NCI-H1417 treated with DMSO at 0.1 percent for 48 hours (cell line): ENCODE measurements at places on chromosomes 1 and 21.

DNA sequence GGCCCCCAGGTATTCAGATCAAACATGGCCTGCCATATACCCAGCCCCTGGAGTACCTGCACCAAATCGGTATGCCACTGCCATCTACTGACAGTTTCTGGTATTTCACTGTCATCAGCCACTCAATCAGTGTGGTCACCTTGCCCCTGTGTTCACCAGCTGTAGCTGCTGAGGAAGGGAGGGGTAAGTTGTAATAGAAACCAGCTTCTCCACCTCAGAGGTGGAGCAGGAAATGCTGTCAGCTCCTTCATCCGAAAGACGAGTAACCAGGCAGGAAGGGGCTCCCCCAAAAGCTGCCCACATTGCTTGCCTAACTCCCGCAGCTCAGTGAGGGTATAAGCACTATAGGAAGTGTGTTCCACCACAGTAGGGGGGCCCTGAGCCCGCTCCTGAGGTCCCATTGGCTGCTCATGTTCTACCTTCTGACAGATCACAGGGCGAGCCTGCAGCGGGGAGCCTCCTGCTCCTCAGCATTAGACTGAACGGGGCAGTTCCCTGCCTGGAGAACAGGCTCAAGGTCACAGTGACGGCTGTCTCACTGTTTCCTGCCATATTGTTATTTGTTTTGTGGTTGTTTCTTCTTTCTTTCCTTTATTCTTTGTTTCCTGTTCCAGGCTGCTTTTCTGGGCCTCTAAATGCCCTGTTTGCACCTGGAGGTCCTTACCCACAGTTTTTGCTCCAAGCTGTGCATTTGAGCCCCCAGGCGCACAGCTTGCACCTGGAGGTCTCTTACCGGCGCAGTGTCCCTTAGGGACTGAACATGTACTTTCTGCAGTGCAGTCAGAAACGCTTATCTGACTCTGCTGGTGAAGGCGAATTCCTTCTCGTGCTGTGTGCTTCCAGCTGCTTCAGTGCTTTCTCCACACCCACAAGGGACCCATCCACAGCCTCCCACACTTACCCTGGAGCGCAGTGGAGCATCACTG is 1638.3 kb downstream of the MRPL39 start:
- peak; percentile 89 for DNase-seq

DNA sequence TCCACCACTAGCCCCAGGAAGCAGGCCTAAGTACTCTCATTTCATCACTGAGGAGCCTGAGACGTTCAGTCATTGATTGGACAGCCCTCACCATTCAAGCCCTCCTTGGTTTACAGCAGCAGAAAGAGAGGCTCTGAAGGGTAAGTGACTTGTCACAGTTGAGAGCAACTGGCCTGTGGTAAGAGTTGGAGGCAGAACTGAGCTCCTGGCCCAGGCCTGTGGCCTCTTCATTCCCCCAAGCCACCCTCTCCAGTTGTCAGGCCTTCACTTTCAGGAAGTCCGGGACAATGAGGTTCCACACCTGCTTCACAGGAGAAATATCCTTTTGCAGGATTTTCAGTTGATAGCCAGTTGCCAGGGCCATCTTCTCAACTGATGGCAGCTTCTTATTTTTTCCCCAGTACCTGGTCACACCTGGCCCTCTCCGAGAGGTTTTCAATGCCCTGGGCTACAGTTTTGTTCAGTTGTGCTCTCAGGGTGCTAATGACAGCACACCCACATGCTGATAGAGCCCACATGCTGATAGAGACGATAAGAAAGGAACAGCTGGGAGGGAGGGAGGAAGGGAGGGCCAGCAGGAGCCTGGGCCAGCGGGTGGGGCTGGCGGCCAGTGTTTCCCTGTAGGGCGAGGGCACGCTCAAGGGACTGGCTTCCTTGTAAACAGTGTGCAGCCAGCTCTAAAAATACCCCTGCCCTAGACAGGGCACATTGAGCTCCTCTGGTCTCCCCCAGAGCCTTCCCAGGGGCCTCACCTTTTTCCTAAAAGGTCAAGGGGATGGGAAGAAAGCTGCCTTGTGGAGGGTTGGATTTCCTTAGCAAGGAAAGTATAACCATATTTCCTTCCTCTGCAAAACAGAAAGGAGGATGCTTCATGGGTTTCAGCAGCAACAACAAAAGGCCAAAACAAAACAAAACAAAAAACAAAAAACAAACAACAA is 112.7 kb upstream of the JUN start:
- DNase-seq: no peak

DNA sequence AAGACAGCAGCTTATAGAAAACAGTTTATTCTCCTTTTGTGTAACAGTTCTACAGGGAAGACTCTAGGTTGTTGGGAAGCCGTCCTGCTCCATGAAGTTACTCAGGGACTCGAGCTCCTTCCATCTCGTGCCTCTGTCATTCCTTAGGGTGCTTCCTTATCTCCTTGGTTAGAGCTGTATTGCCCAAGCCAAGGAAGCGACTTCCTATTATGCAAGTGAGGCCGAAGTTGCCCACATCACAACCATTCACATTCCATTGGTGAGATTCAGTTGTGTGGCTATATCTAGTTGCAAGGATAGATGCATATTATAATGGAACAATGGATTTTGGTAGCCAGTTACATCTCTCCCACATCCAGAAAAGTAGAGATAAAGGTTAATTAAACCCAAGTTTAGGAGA is 9.0 kb downstream of the GSTM5 start:
- DNase-seq: no peak

- no peak for DNase-seq
Observed at GRCh38 chr1:53575955-53576320, 116.7 kb downstream of the DMRTB1 start.

DNA sequence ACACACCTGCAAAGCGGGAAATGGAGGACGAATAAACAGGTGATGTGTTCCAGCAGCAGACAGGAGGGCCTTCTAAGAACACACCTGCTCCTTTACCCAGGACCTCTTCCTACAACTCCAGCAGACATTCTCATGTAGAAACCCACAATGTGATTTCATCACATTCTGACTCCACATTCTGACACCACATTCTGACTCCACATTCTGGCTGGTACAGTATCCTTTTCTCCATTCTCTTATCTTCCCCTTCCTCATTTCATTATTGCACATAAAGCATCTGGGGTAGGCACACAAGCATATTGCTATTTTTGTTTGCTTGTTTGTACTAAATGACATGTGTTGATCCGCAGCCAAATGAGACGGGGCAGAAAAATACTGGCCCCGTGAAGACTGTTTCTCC is 3.6 kb upstream of the ZNF124 start:
- DNase-seq: no peak

DNA sequence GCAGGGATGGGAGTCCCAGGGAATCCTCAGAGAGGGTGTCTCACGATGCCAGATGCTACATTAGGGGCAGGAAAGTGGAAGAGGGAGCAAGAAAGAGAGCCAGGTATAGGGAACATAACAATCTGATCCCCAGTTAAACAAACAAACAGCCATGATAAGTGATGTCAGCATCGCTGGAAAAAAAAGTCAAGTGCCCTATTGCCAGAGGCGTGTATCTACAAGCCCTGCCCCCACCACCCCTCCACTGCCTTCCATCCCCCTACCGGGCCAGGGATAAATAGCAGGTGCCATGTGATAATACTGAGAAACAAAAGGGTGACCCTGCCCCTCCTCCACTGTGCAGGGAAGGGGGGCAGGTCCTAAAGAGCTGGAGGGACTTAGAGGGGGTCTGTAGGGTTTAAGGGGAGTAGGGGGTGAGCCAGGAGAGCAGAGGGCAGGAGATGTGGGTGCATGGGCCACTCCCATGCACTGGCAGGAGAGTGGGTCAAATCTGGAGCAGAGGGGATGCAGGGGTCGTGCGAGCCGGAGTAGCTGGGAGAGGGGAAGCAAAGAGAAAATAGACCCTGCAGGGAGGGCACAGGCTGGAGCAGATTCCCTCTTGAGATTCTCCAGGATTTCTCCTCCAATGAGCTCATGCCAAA is 3.4 kb downstream of the SLC26A9 start:
- DNase-seq: peak; percentile 26

DNA sequence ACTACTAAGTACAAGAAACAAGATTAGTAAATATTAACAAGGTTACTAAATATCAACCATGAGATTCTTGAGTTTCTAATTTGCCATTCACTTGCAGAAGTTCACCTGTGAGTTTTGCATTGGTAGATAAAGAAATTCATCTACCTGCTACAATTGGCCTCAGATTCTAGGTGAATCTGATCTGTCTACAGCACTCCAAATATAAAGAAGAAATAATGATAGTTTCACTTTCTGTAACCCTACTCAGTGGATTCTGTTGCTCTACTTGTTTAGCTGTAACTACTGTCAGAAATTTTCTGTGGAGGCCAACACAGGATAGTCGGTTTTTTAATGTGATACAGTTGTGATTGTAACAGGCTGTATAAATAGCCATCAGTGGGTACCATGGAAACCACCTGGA is 118.6 kb downstream of the NR5A2 start:
- no peak for DNase-seq

DNA sequence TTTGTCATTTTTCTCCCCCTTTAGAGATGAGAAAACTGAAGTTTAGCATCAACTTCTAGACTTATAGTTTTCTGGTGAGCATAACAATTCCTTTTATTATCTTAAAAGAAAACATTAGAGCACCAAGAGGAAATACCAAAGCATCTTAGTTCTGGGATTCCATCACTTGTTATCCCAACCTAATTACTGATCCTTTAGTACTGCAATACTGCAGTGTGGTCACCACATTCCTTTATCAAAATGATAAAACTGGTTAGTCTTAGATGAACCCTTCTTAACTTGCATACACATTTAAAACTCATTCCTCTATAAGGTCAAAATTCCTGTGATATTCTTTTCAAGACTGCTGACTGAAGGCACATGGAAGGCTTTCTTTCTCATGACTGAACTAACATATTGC is 23.1 kb downstream of the SOD1 start:
- no peak for DNase-seq

DNA sequence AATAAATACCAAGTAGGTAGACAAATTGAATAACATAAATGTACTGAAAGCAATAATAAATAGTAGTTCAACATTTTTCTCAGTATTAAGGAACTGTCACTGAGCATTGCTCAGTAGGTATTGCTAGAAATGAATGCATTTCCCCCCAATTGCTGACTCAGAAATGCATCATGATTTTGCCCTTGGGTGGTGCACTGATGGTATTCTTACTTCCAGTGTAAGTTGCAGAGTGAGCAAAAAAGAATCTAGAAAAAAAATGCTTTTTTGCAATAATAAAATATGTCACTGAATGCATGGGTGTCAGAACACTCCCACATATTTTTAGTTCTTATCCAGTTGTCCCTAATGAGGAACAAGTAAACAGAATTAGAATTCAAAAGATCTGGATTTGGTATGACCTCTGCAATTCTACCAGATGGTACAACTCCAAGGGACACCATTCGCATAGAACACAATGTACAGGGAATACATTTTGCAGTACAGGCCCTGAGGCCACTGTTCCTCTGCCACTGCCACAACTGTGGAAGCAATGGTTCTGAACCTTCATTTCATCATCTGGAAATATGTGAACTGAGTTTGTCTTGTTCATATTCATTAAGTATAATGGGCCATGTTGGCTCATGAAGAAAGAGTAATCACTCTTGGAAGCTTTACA is 78.0 kb downstream of the ATP6V1G3 start:
- no peak for DNase-seq

GRCh38 chr21:44062380-44062779 is 44.8 kb upstream of the PWP2 start:
- DNase-seq: no peak

GRCh38 chr1:117653732-117654492 is 48.1 kb downstream of the TENT5C start:
- DNase-seq: no peak

DNA sequence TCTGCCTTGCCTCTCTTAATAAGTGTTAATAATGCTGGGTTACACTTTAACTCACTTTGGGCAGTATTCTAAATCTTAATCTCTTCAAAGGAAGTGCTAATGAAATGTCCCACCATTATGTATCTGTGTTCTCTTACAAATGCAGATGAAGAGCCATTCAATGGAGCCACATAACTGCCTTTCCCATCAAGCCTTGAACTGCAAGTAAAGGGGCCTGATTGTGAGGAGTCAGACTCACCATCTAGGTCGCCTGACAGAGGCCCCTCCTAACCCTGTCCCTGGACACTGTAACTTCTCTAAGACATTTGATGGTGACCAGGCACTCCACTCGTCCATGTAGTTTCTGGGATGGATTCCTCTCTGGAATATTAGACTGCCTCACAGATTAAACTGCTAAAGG is 329.4 kb downstream of the KIF26B start:
- no peak for DNase-seq

- no peak for DNase-seq
Observed at GRCh38 chr1:204076891-204077290, 4.0 kb downstream of the SOX13 start.

DNA sequence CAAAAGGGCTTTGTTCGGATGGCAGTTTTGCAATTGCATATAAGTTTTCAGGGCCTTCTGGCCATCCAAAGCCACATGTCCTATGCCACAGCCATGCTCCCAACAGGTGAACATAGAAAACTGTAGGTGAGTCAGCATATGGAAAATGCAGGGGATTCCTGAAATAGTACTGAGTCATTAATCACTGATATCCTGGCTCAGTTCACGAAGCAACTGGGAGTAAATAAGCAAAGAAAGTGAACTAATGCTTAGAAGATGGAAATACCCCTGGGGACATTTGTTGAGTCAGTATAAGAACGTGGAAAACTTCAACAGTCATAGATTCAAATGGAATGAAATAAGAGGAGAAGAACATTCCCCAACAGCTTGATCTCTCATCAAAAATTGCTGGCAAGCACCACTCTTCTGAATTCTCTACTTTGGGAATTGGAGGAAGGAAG is 148.9 kb upstream of the RUNX1 start:
- DNase-seq: no peak

- no peak for DNase-seq
Observed at GRCh38 chr1:236089046-236089773, 24.3 kb upstream of the NID1 start.

GRCh38 chr1:245290836-245291235 is 136.1 kb downstream of the KIF26B start:
- DNase-seq: no peak

DNA sequence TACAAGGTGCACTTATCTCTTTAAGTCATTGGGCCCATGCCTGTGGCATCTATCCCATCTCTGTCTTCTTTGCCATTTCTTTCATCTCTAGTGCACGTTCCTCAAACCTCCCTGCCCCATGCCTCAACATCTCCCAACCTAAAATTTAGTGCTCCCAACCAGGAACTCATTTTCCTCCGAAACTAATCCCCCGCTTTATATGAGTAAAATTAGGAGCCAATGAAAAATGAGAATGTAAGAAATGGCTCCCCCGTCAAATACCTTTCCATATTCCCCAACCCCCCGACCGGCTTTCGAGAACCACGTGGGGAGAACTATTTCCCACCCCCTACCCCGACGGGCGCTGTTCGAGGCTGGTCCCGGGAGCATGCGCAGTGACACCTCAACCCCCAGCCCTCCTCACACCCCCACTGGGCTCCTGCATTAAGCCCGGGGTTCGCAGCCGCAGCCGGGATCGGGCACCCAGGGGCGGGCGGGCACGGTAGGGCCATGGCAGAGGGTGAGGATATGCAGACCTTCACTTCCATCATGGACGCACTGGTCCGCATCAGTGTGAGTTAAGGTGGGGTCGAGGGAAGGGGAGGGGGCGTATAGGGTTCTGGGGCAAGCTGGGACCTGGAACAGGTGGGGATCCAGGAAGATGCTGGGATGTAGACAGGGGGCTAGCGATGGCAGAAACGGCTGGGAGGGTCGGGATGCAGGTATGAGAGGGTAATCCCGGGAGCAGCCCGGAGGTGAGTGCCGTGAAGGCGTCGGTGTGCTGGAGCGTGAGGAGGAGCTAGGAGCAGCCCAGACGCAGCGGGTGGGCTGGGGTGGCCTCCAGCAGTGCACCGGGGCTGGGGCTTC is at the start of gene TRIM46:
Gene TRIM46 (plus strand): TSS at position 372 of the 846 bp plus-strand sequence. CDS start 118 bp downstream, at position 490.
- peak; percentile 60 for DNase-seq
